ENCODE measurements at places on chromosomes 13 and 19.

DNA sequence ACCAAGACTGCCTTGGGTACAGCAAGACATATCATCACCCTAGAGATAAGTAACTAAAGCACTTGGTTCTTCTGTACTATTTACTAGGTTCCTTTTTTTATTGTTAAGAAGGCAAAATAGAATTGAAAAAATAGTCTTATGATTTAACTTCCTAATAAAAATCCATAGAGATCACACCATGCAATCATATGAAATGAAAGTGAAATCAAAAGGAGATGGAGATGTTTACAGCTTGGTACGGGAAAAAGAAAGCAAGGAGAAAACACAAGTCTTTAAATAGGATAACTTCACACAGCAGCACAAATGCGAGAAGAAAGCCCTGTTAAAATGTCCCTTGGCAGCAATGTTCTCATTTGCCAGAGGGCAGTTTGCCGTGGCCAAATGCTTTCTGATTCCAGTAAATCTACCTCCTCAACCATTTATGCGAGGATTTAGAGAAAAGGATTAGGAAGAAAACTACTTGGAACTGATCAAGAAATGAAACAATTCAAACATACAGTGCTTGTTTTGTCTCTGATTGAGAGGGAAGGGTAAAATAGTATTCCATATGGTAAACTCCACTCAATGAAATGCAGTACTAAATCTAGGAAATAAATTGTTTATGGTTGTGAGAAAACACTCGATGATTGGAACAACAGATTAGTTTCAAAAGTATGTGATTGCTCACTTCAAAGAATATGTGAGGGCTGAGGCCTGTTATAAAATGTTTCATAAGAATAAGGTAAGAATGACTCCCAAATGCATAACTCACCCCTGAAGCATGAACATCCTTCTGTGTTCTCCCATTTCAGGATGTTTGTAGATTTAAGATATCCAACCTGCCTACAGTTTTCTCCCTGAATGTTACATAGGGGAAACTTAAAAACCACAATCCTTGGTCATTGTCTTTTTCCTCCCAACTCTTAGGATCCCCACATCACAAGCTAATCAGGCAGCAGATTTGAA is 487.8 kb downstream of the DACH1 start:
- DNase-seq: no peak

DNA sequence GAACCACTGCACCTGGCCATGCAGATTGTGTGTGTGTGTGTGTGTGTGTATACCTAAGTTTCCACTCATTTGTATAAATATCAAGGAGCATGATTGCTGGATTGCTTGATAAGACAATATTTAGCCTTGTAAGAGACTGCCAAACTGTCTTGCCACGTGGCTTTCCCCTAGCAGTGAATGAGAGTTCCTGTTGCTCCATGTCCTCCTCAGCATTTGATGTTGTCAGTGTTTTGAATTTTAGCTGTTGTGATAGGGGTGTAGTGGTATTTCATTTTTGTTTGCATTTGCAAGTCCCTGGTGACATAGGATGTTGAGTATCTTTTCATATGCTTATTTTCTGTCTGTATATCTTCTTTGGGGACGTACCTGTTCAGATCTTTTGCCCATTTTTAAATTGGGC is 99.0 kb upstream of the ZNF536 start:
- DNase-seq: no peak

- DNase-seq: no peak
These were observed at the start of gene ADM5 for GRCh38 chr19:49689133-49690078. Gene ADM5, plus strand, starts transcription at chr19:49689594. Its CDS starts 244 bp downstream, at chr19:49689838.

- no peak for DNase-seq
These were observed 1.0 kb upstream of the PGLS start for GRCh38 chr19:17510220-17510993.

GRCh38 chr13:63088226-63088625 is 1672.6 kb upstream of the PCDH20 start:
- peak; percentile 24 for DNase-seq

GRCh38 chr13:27792393-27793218 is at the start of gene GSX1:
Gene GSX1, plus strand, starts transcription at chr13:27792483. Its CDS starts 208 bp downstream, at chr13:27792691.
- peak; percentile 63 for DNase-seq

DNA sequence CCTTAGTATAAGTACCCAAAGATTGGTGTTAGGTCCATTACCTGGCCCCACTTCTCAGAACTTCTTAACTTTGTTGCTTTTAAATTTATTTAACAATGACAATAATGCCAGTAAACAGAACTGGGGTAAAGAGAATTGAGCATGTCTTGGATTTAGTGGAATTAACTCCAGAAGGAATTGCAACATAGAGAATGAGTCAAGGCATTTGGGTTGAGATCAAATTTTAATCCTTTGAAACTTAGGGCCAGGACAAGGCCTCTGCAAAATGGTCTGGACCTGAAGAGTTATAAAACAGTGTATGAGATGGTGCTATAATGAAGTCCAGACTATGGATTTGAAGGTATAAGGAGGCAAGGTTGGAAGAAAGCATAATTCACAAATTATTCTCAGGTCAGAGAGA is 1030.4 kb downstream of the SLITRK5 start:
- no peak for DNase-seq

DNA sequence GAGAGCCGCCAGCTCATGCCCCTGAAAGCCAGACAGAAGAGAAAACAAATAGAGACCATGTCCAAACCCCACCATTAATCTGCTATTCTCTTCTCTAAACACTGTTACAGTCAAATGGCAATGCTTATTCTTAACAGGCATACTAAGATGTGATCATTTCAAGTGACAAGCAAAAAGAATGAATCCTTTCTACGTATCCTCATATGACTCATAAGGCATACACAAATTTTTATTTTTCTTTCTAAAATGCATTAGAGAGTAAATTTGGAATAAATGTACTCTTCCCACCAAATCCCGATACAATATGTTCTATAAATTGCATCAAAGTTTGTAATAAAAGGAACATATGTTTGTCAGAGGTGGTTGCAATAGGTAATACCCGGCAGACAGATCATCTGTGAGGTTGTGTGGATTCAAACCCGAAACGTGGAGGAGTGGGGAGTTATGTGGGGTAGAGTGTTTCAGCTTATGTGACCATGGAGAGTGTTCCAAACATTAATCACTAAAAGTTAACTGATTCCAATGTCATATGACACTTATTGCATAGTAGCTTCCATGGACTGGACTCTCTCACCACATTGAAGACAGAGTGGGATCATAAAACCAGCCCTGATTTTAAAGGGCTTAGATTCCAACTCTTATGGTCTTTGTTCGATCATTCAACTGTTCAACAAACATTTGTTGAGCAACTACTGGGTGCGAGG is 213.1 kb downstream of the DCLK1 start:
- DNase-seq: peak; percentile 20

DNA sequence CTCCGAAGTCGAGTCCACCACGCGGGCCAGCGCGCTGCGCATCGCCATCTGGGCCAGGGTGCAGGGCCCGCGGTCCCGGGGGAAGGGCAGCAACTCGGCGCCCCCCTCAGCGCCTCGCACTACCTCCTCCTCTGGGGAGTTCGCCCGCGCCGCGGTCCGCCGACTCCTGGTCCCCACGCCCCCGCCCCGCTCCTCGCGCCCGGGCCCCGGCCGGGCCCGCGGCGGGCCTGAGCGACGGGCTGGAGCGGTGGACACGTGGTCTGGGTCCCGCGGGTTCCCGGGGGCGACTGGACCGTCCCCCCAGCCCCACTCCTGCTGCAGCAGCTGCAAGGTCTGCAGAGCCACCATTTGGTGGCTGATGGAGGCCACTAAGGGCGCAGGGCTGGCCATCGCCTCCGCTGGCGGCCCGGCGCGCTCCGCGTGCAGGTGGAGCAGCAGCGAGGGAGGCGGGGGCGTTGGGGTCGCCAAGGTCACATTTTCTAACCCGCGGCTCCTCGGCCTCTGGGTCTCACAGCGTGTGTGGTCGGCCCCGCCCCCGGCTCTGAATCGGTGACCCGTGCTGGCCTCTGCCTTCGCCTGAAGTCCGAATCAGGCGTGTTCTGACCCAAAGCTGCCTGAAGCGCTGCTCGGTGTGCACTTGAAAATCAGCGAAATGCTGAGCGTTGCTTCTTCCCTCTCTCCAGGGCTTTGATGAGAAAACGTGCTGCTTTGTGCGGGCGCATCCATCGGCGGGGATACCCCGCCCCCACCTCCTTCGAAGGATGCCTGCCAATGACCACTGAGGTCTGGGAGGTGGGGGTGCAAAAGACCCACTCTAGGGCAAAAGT is at the start of gene DLEU7:
TSS of gene DLEU7 (minus strand) at position 436 of the 827 bp plus-strand sequence. CDS start at position 390, 46 bp downstream.
- DNase-seq: no peak

GRCh38 chr13:79810018-79810417 is 329.1 kb downstream of the NDFIP2 start:
- DNase-seq: no peak

DNA sequence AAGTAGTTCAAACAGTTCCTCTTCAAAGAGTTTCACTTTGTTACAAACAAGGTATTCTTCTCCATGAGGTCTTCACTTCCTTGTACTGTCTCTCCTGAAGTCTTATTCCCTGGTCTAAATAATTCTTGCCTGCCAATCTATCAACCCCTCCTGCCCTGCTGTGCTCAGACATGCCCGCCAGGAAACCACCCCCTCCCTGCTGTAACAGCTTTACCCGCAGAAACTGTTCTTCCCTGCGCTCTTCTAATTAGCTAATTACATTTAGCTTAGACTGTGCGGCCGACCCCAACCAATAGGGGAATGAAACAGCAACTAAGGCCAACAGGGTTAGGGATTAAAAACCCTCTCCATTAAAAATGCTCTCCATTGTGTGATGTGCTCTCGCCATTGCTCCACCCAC is 46.7 kb downstream of the ZNF846 start:
- DNase-seq: no peak

- DNase-seq: no peak
These were observed 6.3 kb downstream of the SYDE1 start for GRCh38 chr19:15113245-15114152.

GRCh38 chr13:36515466-36515865 is 83.2 kb downstream of the CCNA1 start:
- DNase-seq: no peak

- DNase-seq: peak; percentile 40
These were observed 156.4 kb upstream of the FREM2 start for GRCh38 chr13:38530492-38530891.

GRCh38 chr13:28320884-28321574 is 173.9 kb downstream of the FLT1 start:
- no peak for DNase-seq

DNA sequence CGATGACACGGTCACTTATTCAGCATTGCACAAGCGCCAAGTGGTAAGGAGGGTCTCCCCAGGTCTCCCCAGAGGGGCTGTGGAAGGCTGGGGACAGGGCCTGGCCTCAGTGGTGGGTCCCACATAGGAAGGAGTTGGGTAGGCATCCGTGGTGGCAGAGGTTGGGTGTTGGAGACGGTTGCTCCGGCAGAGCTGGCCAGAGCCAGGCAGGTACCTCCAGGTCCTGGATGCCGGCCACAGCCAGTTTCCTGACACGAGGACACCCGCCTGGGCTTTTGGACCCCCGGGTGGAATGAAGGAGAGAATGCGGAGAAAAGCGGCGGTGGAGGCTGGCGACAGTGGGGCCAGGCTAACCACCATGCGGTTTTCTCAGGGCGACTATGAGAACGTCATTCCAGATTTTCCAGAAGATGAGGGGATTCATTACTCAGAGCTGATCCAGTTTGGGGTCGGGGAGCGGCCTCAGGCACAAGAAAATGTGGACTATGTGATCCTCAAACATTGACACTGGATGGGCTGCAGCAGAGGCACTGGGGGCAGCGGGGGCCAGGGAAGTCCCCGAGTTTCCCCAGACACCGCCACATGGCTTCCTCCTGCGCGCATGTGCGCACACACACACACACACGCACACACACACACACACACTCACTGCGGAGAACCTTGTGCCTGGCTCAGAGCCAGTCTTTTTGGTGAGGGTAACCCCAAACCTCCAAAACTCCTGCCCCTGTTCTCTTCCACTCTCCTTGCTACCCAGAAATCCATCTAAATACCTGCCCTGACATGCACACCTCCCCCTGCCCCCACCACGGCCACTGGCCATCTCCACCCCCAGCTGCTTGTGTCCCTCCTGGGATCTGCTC is 1.3 kb upstream of the FFAR1 start:
- DNase-seq: no peak

- DNase-seq: no peak
These were observed 789.0 kb downstream of the DIAPH3 start for GRCh38 chr13:59374691-59375090.

- peak; percentile 91 for DNase-seq
These were observed 204.9 kb upstream of the MIR17HG start for GRCh38 chr13:91142572-91142971.

- no peak for DNase-seq
These were observed 3.8 kb upstream of the LTBP4 start for GRCh38 chr19:40597329-40597838.

DNA sequence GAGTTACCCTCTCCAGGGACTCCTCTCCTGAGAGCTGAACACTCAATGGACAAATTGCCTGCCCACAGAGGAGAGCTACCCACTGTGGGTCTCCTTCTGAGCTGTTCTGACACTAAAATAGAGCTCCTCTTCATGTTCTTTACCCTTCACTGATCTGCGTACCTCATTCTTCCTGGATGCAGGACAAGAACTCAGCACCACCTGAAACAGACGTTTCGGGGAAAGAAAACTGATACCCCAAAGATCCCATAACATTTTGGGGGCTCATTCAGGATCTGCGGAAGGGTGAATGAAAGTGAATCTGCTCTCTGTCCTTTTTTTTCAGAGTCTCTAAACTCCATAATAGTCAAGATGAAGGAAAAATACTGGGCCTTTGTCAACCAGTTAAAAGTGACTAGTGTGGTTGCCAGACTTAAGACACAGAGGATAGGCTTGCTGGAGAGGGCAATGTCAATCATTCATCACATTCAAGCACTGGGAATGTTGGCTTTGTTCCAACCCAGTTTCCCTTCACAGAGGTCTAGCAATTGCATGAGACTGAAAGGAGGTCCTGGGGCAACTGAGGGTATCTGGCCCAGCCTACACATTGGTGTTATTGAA is 136.7 kb upstream of the SLITRK6 start:
- no peak for DNase-seq

DNA sequence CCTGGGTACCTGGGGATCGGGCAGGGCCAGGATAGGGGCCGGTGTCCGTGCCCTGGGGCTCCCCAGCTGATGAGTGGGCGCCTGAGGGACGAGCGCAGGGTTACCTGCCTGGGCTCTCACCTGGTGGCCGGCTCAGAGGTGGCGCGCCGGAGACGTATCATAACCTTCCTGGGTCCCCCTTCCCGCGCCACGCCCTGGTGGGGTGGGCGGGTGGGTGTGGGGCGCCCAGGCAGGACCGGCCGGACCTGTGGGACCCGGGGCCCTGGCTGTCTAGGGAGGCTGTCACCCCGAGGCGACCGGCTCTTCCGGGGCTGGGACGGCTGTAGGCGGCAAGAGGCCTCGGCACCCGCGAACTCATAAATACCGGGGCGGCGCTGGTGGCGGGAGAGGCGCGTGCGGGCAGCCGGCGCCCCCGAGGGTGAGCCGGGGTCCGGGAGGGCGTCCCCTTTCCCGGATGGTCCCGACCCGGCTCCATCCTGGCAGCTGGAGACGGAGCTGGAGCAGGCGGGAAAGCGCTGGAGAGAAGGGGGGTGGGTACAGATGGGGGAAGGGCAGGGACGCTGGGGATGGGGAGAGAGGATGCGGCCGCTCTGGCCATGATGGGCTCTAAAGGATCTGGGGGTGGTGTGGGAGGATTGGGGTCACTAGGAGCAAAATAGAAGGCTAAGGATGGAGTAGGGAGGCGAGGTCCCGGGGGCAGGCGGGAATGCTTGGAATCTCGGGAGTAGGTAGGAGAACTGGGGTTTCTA is at the start of gene ACP7:
TSS of gene ACP7 (plus strand) at position 386 of the 749 bp plus-strand sequence. CDS start 902 bp downstream, outside the sequence.
- no peak for DNase-seq
